ENCODE measurements at places on chromosomes 16 and 17.

DNA sequence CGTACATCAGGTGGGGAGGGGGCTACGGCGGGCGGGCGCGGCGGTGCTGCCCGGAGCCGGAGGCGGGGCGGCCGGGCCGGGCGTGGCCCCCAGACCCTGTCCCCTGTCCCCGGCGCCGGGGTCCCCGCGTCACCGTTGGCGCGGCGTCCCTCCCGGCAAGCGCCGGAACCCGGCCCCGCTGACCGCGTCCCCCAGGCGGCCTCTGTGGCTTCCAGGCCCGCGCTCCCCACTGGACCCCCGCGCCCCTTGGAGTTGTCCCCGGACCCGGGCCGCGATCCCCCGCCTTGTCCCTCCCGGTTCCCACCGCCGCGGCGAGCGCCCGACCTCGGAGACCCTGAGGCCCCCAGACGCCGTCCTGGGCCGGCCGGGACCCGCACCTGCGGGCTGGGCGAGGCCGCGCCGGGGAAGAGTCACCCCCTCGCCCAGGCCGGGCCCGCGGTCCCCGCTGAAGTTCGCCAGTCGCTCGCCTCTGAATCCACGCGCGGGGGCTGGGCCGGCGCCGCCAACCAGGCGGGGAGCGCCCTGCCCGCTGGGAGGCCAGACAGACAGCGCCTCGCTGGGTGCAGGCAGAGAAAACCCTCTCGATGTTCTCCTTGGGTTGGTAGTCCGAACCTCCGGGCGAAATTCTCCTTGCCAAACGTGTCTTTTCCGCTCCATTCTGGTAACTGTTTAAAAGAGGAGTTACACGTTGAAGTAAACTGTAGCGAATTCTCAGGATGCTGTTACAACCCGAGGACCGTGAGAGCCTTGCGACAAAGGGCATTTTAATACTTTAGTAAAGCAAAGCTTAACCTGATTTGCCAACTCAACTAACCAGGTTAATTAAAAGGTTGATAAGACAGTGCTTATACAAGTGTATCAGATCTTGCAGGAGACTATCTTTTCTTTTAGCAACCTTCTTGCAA is 761 bp downstream of the GAN start:
- H3K4me1 ChIP-seq, result peaks cover 16% of the 10 kb centered on the region
- DNase-seq, result no peak
- H3K36me3 ChIP-seq, result no peaks in the 10 kb centered on the region
- peak overlapping the region; percentile 88 for H3K4me3 ChIP-seq

DNA sequence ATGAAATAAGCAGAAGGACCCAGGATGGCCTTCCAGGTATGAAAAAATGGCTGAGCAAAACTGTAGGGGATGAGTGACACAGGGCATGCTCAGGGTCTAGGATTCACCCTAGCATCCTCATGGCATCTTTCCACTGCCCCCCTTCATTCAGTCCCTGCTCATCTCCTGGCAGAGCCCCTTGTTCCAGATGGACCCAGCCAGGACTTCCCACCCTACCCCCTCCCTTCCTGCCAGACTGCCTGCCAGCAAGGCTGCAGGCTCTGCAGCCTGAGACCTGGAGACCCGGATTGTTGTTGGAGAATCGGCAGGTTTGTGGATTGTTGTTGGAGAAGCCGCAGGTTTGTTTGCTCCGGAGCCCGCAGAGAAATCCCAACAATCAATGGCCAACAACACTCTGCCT is 6.6 kb downstream of the SEZ6 start:
- no peaks in the 10 kb centered on the region for H3K36me3 ChIP-seq
- no peak for DNase-seq
- H3K27ac ChIP-seq, result no peak overlapping the region

- H3K36me3 ChIP-seq, result peaks cover 22% of the 10 kb centered on the region
- no peak overlapping the region for H3K4me3 ChIP-seq
- H3K4me1 ChIP-seq, result peaks cover 30% of the 10 kb centered on the region
- no peaks in the 10 kb centered on the region for H3K27me3 ChIP-seq
- no peak for DNase-seq
- H3K27ac ChIP-seq, result peak overlapping the region; percentile 94
Observed at GRCh38 chr17:39208136-39208535, 8.1 kb downstream of the RPL19 start.

DNA sequence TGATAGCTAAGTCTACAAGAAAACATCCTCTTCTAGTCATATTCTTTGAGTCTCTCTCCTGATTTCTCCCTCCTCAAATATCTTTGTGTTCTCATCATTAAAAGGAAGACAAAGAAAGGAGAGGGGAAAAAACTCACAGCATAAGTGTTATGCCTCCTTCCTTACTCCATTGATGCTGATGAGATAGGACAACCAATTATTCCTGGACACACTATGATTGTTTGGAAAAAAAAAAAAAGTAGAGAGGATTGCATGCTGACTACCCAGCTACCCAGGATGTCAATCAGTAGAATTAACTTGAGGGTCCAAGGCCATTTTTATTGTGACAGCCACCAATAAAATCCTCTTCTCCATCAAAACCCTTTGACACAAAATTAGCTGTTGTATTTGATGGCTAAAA is 299.1 kb upstream of the CDH8 start:
- H3K27ac ChIP-seq, result no peak overlapping the region
- H3K27me3 ChIP-seq, result no peaks in the 10 kb centered on the region
- H3K4me3 ChIP-seq, result no peak overlapping the region
- H3K4me1 ChIP-seq, result no peaks in the 10 kb centered on the region
- DNase-seq, result no peak

DNA sequence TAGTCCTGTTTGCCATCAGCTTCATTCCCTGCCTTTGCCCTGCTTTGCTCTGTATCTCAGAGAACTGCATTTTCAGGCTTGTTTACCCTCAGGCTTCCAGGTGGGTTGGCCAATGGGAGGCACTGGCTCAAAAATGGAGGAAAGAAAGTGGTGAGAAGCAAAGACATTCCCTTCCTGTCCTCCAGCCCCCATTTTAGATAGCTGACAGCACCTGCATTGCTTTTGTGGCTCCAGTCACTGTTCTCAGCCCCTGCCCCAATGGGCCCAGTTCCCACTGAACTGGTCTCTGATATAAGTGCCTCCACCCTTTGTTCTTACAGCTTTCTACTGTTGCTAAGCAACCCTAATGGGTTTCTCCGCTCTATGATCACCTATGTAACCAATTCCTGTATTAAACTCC is 19.4 kb upstream of the SDK2 start:
- no peaks in the 10 kb centered on the region for H3K36me3 ChIP-seq
- H3K4me3 ChIP-seq, result no peak overlapping the region
- DNase-seq, result no peak
- H3K4me1 ChIP-seq, result no peaks in the 10 kb centered on the region
- H3K27ac ChIP-seq, result no peak overlapping the region

DNA sequence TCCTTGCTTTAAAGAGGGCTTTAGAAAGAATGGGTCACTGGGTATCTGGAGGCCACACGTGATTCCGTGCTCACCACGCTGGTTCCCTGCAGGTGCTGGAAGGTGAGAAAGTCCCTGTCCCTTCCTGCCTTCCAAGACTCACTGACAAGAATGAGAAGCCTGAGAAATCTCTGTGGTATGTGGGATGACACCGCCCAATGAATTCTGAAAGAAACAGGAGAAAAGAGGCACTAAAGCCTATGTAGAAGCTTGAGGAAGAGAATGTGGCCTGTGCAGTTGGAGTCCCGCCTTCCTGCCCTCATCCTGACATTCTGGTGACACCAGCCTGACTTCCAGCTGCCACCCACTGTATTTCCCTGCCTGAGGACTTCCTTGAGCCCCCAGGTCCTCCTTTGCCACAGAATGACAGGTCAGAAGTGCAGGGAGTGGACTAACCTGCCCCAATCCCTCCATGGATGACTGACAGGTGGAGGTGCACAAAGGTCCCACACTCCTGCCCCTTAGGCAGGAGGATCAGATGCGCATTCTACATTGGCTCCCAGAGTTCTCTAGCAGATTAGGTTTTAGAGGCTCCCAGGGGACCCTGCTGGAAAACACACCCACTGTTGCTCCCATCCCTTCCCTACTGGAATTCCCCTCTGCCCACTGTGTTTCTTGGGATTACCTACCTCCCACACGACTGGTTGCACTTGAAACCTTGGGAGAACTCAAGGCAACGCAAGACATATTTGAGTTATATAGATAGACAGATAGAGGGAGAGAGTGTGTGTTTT is 38.6 kb upstream of the TENT4B start:
- H3K27ac ChIP-seq, result no peak overlapping the region
- H3K36me3 ChIP-seq, result no peaks in the 10 kb centered on the region
- H3K27me3 ChIP-seq, result no peaks in the 10 kb centered on the region
- no peaks in the 10 kb centered on the region for H3K4me1 ChIP-seq

All from ascending aorta (tissue), 2 donors.